Kasumi-1 (cell line): ENCODE measurements at places on chromosomes 4 and X.

DNA sequence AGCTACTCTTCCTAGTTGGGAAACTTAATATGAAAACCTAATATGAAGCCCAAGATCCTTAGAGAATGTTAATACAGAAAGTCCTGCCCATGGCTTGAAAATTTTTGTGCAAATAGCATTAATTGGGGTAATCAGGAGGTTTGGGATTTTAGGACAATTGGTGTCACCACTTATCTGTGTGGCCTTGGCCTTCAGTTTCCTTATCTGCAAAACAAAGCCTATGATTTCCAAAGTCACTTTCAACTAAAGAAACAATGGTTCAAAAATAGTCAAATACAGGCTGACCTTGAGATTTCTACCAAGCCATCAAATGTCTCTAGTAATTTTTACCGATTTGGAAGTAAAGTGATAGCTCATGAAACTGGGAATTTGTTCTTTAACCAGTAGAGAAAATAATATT lies 40.2 kb upstream of the FAM9C start:
- no peak for DNase-seq

- DNase-seq = no peak
These were observed 765.4 kb upstream of the PCDH10 start for GRCh38 chr4:132383571-132384199.

GRCh38 chrX:107724653-107725052 lies 50.9 kb downstream of the TSC22D3 start:
- no peak for DNase-seq

DNA sequence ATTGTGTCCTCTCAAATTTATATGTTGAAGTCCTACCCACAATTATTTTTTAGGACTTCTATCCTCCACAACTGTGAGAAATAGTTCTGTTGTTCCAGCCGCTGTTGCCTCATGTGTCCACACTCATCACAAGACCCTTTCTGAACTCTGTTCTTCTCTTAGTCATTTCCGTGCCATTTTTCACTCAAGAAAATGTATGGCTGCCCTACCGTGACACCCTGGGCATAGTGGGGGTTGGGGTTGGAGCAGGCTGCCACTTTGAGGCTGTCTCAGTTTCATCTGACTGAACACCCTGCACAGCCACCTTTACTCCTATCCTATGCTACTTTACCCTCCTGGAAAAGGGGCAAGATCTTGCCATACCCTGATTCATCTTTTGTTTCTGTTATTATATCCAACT lies 319.1 kb downstream of the TENM3 start:
- no peak for DNase-seq

- DNase-seq = no peak
These were observed 40.0 kb downstream of the PROM1 start for GRCh38 chr4:16043642-16044498.

DNA sequence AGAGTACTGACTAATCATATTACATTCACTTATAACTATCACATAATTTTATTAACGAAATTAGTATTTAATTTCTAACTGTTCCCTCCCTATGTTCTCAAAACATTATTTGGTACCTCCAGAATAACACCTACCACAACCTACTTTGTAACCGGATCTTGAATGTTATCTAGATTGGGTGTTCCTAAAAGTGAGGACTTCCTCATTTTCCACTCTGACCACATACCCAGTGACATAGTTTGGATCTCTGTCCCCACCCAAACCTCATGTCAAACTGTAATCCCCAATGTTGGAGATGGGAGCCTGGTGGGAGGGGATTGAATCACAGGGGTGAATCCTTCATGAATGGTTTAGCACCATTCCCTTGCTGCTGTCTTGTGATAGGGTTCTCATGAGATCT lies 21.8 kb downstream of the NR3C2 start:
- DNase-seq = peak; percentile 42

GRCh38 chrX:47380268-47380667 lies 9.9 kb downstream of the ZNF157 start:
- DNase-seq = no peak

GRCh38 chr4:46890056-46890455 lies 19.0 kb downstream of the COX7B2 start:
- no peak for DNase-seq

DNA sequence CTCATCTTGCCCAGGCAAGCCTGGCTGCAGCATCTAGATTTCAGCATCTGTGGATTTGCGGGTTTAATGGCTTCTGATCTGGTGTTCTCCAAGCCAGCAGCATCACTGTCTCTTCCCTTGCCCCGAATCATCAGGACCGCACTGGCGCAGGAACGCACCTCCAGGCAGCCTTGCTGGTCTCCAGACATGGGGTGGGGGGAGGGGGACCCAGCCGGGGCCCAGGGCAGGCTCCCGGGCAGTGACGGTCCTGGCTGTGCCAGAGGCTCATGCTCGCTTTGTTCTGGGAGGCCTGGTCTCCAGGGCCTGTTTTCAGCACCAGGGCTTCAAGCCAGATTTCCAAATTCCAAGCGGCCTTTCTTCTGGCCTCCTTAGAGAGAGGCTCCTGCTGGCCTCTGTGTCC lies 4.9 kb downstream of the CFAP99 start:
- DNase-seq = no peak

- DNase-seq = peak; percentile 72
These were observed 265.9 kb downstream of the ADAMTS3 start for GRCh38 chr4:72302981-72303704.

DNA sequence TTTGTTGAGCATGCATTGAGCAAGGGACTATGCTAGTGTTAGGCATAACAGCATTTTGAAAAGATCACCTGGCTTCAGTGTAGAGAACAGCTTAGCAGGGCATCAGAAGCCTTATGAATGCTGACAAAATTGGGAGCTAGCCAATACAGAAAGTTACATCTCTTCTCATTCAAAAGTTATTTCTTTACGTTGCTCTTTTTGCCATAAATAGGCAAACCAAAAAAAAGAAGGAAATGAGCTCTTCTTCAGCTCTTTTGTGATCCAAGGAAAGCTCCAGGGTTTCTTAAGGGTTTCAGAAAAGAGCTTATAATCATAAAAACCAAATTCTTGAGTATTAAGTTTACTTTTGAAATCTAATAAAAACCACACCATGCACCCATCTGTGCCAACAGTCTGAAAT lies 35.2 kb upstream of the LNX1 start:
- no peak for DNase-seq
